Activated CD8-positive, alpha-beta T cell treated with anti-CD3 and anti-CD28 coated beads for 36 hours (primary cell): ENCODE measurements at places on chromosomes 4 and X. TPM values are rescaled to one million over a fixed set of nuclear protein-coding genes. Genes with fewer than 3 reads are reported as not detected.

- no peak for DNase-seq
Observed at GRCh38 chr4:70721747-70722146, at the start of gene RUFY3. RUFY3 (plus strand) TSS chr4:70721964; CDS start chr4:70722574, 610 bp downstream.

- no peak for DNase-seq
Observed at GRCh38 chr4:125044886-125045285, 269.9 kb upstream of the FAT4 start.

DNA sequence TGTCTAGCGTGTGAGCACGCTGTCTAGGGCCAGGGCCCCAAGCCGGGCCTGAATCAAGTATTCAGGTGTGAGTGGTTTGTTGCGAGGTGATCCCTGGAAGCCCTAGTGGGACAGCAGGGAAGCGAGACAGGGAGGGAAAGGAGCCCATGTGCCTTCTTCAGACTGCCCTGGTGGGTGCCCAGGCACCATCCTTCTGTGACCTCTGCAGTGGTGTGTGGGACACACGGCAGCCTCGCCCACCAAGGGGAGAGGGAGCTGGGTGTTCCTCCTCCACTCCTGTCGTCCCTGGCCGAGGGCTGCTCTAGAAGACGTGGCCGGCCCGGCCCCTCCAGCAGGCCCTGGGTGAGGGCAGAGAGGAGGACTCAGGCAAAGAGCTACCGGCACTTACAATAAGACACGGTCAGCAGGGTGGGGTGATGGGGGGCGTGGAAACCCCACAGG lies 47.4 kb downstream of the HTRA3 start:
- DNase-seq, result no peak

- no peak for DNase-seq
Observed at GRCh38 chrX:108442901-108443464, 3.3 kb downstream of the COL4A5 start.

DNA sequence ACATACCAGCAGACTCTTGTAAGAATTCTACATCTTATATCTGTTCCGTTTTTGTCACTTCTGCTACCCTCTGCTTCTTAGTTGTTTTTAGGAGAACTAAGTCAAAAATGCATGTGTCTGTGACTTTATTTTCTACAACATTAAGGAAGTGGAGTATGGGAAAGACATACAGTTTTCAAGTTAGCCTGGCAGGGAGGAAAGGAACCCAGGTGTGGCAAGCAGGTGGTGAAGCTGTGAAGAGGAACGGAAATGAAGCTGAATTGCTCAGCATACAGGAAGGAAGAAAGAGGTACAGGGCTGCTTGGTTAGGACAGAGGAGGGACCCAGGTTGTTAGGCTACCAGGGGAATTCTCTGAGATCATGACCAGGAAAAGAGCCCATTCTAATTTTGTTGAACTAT lies 9.4 kb downstream of the GPRIN3 start:
- DNase-seq, result no peak

The ERVMER34-1 gene
- total RNA-seq, result 0.07 TPM
